ENCODE measurements at places on chromosomes 6 and 20.

- no peak for DNase-seq
Observed at GRCh38 chr6:45478240-45478639, 100.5 kb upstream of the SUPT3H start.

DNA sequence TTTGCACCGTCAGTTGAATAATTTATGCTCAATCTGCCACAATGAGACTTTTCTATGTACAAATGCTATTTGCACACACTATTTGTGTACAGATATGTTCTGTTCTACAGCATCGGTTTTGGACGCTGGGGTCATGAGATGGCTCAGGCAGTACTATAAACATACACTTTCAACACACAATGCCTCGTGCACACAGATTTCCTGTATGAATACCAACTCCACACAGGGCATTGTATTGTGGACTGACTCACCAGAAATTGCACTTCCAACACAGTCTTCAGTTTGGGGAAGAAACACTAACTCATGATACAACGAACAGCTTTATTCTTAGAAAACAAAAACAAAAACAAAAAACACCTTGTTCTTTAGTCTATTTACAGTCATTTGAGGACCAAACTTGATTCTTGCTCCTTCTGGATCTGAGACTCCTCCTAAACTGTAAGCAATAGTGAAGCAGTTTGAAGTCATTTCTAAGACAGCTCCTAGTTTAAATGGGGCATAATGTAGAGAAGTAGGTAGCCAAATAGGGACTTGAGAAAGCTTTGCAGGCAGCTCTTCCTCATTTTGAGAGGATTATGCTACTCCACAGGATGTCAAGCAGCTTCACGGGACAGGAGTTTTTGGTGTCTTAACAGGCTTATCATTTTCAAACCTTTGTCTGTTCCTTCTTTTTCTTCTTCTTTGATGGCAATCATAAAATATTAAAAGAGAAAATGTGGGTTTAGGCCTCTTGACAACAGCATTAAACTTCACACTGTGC is 33.7 kb downstream of the GJA10 start:
- DNase-seq, result no peak

- DNase-seq, result no peak
Observed at GRCh38 chr6:14645841-14646240, 528.3 kb downstream of the CD83 start.

- DNase-seq, result peak; percentile 39
Observed at GRCh38 chr6:27553123-27553904, 80.4 kb upstream of the ZNF184 start.

DNA sequence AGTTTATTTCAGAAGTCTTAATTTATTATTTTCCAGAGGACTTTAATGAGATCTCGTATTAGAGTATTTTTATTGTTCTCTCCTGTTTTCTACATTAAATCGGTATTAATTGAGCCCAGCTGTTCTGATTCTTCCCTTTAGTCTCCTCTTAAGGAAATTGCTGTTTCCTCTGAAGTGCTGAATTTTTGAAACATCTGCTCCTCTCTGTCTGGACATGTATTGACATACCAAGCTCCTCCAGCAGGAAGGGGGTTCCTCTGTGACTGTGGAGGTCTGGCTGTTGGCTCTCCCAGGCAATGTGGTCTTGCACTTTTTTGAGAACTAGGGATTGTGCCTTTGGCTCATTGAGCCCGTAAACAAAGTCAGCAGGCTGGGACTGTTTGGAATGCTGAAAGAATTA is 74.9 kb downstream of the MAP3K4 start:
- DNase-seq, result no peak

DNA sequence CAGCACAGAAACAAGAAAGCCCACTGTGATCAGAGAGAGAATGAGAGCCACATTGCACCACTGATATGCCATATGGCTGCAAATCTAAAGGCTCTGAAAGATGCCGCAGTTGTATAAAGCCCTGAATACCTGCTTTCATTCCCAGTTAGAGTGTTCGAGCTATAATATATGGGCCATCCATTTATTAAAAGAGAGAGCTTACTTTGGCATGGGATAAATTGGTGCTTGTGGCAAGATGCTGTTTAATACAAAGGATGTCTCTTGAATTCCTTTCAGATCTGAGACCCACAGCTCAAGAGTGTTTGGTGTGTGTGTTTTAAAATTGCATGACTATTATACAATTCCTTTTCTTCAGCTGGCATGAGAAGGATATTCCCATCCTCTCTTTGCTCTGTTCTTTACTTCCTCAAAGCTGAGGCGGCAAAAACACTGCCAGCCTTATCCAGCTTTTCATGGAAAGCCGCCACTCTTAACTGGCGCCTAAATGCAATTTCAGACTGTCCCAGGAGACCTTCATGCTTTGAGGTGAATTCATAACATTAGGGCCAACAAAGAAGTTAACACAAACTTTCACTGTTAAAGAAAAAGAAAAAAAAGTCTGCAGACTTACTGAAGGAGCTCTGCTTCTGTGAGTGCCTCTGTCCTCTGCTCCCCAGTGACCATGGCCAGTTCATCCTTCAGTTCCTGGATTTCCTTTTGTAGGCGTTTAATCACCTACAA is 147.6 kb downstream of the KIF6 start:
- no peak for DNase-seq
